ENCODE measurements at places on chromosomes 1 and 21. TPM values are rescaled to one million over a fixed set of nuclear protein-coding genes. Genes with fewer than 3 reads are reported as not detected.

Gene C1orf115
- total RNA-seq: 13.1 TPM

Gene DMBX1
- total RNA-seq: not detected

- DNase-seq: no peak
Measured at GRCh38 chr1:145874646-145875045, 11.0 kb downstream of the ANKRD35 start.

GRCh38 chr1:84708031-84708430 lies 17.8 kb upstream of the SSX2IP start:
- no peak for DNase-seq

DNA sequence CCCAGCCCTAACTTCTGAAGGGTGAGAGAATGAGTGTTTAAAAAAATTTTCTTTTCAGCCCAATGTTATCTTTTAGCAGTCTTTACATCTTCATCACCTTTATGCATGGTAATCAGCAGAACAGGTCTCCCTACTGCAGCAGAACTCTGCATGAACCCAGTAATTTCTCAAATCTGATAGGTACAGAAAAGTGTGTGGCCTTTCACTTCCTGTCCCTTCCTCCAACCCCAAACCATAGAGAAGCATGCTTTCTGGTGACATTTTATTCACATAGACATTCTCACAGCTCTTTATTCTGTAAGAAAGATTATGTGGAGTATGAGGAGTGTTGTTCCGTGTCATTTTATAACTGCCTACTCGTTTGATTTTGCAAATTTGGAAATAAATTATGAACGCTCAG lies 68.6 kb downstream of the RPAP2 start:
- DNase-seq: no peak

GRCh38 chr1:14303011-14303410 lies 295.5 kb upstream of the KAZN start:
- DNase-seq: no peak

- DNase-seq: no peak
Measured at GRCh38 chr1:28246427-28246832, 10.5 kb downstream of the ATP5IF1 start.

Measured in ureter (tissue), 1 donor.